GOT3 (cell line): ENCODE measurements at places on chromosomes 2 and 18.

DNA sequence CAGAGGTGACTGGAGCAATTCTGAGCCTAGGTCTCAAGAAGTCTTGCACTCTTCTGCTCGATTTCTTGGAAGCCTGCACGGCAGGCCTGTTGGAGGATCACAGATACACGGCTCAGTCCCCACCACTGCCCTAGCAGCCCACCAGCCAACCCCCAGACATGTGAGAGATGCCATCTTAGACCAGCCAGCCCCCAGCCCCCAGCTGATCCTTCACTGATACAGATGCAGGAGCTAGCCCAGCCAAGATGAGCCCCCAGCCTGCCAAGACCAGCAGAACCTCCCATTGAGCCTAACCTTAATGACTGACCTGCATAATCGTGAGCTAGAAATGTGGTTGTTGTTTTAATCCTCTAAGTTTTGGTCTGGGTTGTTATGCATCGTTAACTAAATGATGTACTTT lies 47.5 kb downstream of the INHBB start:
- no peak for DNase-seq

GRCh38 chr2:42031281-42032223 lies 16.3 kb upstream of the PKDCC start:
- DNase-seq = no peak

- DNase-seq = no peak
Observed at GRCh38 chr18:62081248-62081647, 105.6 kb downstream of the PIGN start.

GRCh38 chr2:159608723-159609308 lies 7.5 kb downstream of the BAZ2B start:
- no peak for DNase-seq

DNA sequence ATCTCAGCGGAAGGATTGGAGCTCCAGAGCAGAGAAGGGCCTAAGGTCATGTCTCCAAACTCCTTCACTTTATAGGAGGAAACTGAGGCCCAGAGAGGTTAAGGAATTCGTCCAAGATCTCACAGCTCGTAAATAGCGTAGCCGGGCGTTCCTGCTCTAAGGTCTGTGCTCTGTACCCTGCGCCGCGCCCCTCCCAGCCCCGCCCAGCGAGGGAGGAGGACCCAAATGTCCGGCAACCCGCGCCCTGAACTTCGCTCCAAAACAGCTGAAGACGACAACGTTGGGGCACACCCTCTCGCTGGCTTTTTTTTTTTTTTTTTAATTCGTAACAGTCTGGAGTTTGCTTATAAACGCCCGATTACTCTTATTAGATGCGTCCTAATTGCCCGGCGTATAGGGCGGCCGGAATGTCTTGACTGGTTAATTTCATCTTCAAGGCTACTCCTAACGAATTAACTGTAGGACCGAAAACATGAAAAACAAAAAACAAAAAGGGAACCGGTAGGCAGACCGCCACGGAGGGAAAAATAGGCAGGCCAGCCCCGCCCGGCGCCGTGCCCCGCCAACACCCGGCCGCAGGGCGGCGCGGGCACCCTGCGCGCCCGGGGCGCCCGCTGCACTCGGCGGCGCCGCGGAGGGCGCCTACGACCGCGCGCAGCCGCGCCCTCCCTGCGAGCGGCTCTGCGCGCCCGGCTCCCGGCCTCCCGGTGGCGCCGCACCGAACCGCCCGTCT lies 928 bp upstream of the FOSL2 start:
- DNase-seq = peak; percentile 12

GRCh38 chr18:48051945-48052840 lies 121.7 kb upstream of the SMAD2 start:
- DNase-seq = no peak

GRCh38 chr2:79982445-79982844 lies 322.1 kb downstream of the LRRTM1 start:
- no peak for DNase-seq
